HEK293T (cell line): ENCODE measurements at places on chromosomes 3 and 15.

GRCh38 chr3:123660900-123661299, 76.0 kb upstream of the HACD2 start:
- no peak for DNase-seq

DNA sequence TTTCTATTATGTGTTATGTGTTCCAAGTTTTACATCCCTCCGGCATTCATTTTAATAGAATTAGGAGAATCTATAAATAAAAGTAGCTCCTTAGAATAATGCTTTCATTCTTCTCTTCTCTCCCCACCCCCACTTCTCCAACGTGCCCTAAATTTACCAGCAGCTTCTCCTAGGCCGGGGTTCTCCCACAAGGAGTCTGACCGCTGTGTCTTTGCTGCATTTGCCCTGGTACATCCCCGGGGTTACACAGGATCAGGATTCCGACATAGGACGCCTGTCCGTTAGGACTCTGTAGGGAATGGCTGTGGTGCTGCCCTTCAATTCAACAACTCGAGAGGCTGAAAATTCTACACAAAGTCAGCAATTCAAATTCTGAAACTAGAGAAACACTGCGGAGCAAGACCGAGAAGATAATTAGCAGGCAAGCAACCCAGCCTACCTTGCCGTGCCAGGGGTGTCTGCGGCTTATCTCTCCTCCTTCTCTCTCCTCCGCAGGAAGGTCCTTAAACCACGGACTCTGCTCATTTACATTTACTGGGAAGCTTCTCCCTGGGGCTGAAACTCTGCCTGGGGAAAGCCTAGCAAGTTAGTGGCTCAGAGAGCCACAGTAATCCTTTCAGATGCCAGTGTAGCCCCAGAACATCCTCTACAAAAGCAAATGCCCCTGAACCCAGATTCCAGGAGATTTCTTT, 18.8 kb downstream of the PCSK6 start:
- no peak for DNase-seq

DNA sequence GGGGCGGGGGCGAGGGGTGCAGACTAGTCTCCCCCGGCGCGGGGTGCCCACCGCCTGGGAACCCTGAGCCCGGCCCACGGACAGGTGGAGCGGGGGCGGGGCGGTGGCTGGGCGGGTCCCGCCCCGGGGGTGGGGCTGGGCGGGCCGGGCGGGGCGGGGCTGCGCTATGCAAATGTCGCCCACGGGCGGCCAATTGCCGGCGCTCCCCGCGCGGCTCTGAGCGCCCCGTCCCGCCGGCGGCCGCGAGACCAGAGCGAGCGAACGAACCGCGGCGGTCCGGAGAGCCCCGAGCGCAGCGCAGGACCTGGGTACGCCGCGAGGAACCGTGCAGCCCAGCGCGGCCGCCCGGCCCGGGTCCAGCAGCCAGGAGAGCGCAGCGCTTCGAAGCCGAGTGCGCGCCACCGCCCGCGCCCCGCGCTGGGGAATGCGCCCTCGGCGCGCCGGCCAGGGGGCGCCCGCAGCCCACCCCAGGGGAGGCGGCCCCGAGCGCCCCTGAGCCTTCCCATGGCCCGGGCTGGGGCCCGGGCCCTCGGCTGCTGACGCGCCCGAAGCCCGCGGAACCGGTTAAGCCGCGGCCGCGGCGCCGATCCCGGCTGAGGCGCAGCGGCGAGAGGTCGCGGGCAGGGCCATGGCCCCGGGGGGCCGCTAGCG, at the start of gene SEMA3F:
SEMA3F (plus strand) TSS at position 485 of the 651 bp plus-strand sequence. CDS start 4,299 bp downstream, outside the sequence.
- peak; percentile 90 for DNase-seq

DNA sequence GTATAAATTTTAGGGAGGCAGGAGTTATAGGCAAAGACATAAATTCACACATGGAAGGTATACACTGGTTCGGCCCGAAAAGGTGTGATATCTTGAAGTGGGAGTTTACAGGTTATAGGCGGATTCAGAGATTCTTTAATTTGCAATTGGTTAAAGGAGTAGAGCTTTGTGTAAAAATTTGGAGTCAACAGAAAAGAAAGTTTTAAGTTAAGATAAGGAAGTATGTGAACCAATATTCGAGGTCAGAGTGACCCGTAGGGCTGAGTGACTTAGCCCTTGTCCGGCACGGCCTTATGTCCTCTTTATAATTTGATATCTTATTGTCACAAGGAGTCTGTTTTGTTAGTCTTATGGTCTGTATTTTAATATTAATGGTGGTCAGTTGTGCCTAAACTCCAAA, 10.6 kb upstream of the THSD4 start:
- DNase-seq: no peak

DNA sequence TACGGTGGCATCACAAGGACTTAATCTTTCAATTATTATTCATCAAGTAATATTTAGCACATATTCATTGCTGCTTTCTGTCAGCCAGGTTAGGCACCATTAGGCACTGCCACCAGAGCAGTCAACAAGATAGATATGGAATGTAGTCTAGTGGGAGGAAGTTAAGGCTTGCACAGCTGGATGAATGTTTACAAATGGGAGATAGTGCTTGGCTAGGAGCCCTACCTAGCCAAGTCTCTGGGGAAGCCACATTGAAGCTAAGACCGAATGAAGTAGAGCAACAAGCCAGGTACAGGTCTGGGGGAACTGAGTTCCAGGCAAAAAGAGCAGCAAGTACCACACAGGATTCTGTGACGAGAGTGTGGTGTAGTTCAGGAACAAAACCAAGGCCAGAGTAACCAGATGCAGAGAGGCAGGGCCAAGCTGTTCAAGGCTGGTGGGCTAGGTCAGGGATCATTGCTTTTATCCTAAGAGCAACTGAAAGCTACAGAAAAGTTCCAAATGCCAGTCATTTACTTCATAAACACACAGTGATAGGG, 33.4 kb upstream of the SCAANT1 start:
- no peak for DNase-seq

DNA sequence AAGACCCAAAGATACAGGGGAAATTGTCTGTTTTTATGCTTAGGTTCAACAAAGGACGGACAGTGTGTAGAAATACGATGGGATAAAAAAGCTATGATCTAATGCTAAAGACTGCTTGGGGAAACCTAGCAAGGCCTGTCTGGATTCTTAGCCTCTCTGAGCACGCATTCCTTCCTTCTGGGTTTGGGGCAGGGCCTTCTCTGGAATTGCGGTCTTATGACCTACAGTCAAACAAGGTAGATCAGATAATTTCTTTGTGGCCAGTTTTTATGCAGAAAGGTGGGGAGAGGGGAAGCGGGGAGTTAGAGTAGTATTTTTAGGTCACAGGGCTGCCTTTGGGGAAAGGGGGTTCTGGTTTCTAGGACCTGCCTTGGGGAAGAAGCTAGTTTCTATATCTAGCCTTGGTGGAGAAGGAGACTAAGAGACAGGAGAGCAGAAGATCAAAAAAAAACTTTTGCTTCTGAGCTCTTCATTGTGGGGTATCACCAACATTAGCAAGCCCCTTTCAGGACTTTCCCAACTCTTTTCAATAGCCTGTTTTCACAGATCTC, 39.1 kb upstream of the LIPC start:
- no peak for DNase-seq

DNA sequence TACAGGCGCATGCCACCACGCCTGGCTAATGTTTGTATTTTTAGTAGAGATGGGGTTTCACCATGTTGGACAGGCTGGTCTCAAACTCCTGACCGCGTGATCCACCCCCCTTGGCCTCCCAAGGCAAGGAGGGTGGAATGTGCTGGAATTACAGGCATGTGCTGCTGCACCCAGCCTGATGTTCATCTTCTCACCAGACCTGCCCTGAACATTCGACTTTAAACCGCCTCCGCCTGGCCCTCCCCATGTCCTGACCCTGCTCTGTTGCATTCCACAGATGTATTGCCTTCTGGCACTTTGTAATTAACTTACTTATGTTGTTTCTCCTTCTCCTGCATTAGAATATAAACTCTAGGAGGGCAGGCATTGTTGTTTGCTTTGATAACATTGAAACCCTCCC, 102.1 kb downstream of the LINGO1 start:
- no peak for DNase-seq

DNA sequence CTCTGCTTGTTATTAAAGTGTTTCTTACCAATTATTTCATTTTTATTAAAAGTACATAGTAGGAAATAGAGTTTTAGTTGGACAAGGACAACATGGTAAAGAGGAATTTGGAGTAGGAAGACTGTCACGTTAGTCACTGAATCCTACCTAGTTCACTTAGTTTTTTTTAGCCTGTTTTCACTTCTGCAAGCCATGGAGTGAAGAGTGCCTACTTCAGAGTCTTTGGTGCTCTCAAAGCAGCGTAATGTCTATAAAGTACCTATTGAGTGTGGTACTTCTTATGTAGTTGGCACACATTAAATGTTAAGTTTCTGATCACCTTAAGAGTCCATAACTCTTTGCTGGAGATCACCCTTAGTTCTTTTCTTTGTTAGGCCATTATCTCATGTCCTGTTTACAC, 78.7 kb downstream of the LPP start:
- no peak for DNase-seq

GRCh38 chr3:171457607-171458061, 2.6 kb downstream of the TNIK start:
- DNase-seq: no peak

GRCh38 chr3:39515681-39516441, 48.4 kb downstream of the MOBP start:
- no peak for DNase-seq

GRCh38 chr3:42042747-42043098, 48.4 kb upstream of the TRAK1 start:
- DNase-seq: no peak

- DNase-seq: no peak
These were observed 12.9 kb downstream of the VPS13C start for GRCh38 chr15:62047282-62047827.

GRCh38 chr3:136694321-136694720, 57.9 kb downstream of the STAG1 start:
- no peak for DNase-seq

DNA sequence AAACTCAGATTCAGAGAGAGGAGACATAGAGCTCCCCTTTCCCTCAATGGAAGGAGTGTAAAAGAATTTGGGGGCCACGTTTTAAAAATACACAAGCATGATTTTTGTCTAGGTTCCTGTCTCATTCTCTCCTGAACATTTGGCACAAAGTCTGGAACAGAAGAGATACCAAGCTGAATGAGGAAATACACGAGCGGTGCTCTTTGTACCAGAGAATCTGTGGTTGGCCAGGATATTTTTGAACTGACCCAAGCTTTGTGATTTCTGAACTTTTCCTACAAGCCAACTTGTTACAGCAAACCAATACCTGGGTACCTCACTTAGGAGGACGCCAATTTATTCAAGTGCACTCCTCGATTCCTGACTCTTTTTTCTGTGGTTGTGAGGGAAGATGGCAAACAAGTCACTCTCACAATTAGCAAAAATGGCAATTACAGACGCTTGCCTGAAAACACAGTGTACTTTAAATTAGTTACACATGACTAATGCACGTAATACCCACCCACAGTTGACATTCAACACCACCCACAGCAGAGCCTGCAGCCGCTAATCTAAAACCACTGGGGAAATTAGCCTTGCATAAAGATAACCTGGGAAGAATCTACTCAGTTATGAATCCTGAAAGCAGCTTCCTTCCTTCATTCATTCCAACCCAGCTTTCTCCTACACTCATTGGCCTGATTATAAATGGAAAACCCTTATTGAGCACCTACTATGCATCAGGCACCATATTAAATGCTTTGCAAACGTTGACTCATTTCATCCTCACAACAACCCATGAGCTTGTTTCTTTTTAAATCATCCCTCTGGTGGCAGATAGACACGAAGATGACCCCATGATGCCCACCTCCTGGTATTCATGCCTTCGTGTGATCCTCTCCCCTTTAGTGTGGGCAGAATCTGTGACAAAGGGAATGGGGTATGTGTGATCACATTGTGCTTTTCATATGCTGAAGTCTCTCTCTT, 293.5 kb downstream of the KBTBD8 start:
- DNase-seq: no peak

DNA sequence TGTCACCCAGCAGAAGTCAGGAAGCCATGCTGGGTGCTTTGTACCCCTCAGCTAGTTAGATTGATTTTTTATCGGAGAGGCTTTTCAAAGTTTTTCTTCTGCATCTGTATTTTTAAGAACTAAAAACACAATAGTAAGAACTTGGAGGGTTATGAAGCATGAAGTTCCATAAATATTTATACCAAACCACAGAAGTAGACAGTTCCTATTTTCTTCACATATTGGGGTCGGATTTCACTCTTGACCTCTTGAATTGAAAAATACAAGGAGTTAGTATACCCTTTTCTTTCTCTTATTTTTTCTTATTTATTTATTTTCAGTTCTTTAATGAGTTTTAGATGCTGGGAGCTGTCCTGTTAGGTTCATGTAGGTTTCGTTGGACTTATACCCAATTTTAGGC, 35.1 kb downstream of the SLC25A26 start:
- no peak for DNase-seq

GRCh38 chr3:44712455-44713075, at the start of gene ZNF502:
Gene ZNF502 (plus strand): TSS chr3:44712660. CDS start chr3:44720262, 7,602 bp downstream.
- DNase-seq: peak; percentile 68
